ENCODE measurements at places on chromosomes 12 and 14.

- no peak for DNase-seq
Observed at GRCh38 chr12:127548123-127548553, 718.8 kb upstream of the TMEM132C start.

DNA sequence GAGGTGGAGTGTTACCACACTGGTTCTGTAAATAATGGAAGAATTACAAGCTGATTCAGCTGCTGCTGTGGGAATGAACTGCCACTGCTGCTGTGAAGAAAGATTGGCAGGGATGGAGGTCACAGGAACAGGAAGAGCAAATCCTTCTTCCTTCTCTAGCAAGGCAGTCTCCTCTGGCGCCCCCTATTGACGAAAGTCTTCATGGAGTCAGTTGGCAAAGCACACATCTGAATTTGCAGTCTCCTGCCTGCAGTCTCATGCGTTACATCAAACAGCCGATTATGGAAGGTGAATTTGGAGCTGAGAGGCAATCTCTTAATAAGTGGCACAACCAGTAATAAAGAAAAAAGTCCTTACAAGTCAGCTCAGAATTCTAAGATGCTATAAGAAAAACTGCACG, 106.0 kb upstream of the TMTC1 start:
- peak; percentile 63 for DNase-seq

GRCh38 chr14:96626121-96626768, 124.1 kb downstream of the PAPOLA start:
- DNase-seq = no peak

DNA sequence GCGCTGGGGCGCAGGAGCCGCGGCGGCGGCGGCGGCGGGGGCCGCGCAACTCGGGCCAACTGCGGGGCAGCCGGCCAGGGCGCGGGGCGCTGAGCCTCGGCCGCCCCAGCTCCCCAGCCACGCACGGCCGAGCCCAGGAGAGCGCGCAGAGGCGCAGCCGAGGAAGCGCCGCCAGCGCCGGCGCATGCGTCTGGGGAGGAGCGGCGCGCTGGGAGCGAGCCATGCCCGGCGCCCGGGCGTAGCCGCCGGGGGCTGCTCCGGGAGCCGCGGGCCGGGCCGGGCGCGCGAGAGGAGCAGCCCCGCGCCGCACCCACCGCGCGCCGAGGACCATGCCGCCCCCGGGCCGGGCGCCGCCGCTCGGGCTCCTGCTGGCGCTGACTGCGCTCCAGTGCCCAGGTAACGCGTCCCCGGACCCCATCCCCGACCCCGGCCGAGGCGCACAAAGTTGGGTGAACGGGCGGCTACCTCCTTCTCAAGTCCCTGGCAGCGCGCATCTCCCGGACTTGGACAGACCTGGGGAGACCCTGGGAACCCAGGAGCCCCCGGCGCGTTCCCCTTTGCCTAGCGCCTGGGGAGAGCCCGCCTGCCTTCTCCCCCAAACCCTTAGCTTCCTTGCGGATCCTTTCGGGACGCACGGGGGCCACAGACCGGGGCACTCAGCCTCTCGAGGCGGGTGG, 121.4 kb downstream of the AACS start:
- DNase-seq = no peak

GRCh38 chr12:93638095-93638494, 39.1 kb upstream of the CRADD start:
- no peak for DNase-seq

GRCh38 chr14:105043641-105044040, 21.6 kb downstream of the GPR132 start:
- DNase-seq = no peak

- no peak for DNase-seq
Observed at GRCh38 chr14:103243764-103244737, 90.0 kb upstream of the EIF5 start.
